Activated T-cell treated with anti-CD3 and anti-CD28 coated beads, Interleukin-2, amount 50 U/mL, for 72 hours (primary cell): ENCODE measurements at places on chromosomes 3 and 15.

DNA sequence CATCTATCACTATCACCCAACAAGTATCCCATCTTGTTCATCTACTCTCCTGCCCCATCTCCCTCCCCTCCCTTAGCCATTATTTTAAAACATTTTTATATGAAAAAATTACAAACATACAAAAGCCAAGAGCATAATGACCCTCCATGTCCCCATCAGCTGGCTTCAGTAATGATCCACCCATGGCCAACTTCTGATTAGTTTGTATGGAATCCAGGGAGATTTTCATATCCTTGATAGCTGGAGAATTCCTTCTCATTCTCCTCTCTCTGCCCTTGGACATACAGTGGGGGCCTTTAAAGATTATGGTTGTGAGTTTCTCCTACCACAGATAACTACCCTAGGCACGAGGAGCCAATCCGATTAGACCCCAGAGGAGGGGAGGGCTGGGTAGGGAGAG is 40.2 kb downstream of the IRAK2 start:
- DNase-seq, result no peak

- no peak for DNase-seq
These were observed 180.2 kb upstream of the CHL1 start for GRCh38 chr3:16366-16765.

- peak; percentile 63 for DNase-seq
These were observed 10.7 kb upstream of the SPTBN5 start for GRCh38 chr15:41904541-41905005.

- DNase-seq, result peak; percentile 87
These were observed at the start of gene MRPL3 for GRCh38 chr3:131502530-131503319. Gene MRPL3 (minus strand): TSS chr3:131502971. CDS start chr3:131502821, 150 bp downstream.

- no peak for DNase-seq
These were observed 234.6 kb upstream of the BHLHE40 start for GRCh38 chr3:4744405-4745234.

- peak; percentile 2 for DNase-seq
These were observed at the start of gene MME for GRCh38 chr3:155079746-155080487. Gene MME (plus strand): TSS chr3:155080319. CDS start chr3:155084168, 3,849 bp downstream.

DNA sequence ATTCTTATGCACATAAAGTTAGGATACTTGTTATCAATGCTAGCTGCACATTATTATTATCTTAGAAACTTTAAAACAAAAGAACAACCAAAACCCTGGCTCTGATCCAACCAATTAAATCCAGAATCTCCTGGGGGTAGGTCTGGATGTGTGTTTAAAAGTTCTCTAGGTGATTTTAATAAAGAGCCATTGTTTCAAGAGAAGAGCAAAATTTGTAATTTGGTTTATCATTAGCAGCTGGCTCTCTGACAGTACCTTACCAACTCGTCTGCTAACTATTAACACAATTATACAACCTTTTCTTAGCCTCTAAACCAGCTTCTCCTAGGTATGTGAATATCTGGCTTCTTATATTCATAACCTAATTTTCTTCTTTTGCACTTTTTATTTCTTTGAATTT is 68.9 kb downstream of the IFT80 start:
- no peak for DNase-seq

GRCh38 chr3:14959359-14959943 is 12.1 kb downstream of the NR2C2 start:
- no peak for DNase-seq

DNA sequence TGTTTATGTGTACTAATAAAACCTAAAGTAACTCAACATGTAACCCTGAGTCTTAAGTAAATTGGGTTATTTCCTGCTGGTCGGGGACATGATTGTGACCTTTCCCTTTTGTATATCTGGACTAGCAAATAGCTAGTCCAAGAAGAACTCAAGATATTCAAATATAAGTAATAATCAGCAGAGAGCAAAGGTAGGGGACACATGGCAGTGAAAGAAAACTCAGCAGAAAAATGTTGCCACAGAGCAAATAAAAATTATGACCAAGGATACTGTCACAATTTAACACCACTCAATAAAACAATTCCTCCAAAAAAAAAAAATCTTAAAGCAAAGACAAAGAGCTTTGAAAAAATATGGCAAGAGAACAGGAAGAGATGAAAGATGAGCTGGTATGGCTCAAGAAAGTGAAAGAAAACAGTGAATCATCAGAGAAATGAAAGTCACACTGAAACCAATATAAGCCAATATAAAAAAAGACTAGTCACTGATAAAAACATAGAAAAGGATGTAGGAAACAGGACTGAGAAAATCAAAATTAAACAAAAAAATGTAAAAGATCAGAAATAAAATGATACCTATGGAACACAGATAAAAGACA is 43.4 kb downstream of the HLTF start:
- no peak for DNase-seq

- DNase-seq, result no peak
These were observed 651 bp downstream of the MTMR14 start for GRCh38 chr3:9649791-9650521.

DNA sequence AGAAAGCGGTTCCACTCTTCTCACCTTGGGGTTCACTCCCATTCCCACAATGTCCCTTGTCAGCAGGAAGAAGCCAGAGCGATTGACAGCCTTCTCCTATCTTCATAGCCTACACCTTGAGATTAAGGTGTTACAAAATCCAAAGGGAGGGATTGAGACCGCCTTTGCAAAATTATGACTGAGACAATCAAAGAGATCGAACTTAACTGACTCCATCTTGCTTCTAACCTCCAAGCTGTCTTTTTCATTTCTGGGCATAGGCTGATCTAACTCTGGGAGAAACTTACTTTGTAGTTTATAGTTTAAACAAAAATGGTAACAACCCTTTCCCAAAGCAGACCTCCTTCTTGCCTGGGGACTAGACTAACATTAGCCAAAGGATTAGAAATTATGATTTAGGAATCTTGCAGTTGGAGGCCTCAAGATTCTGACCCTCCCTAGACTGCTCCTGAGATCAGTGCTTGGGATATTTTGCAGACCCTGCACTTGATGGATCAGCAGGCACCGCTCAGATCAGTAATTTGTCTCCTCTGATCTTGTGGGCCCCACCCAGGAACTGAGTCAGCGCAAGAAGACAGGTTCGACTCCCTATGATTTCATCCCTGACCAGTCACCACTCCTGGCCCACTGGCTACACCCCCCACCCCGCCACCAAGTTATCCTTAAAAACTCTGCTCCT is 40.0 kb downstream of the PAQR5 start:
- DNase-seq, result no peak

DNA sequence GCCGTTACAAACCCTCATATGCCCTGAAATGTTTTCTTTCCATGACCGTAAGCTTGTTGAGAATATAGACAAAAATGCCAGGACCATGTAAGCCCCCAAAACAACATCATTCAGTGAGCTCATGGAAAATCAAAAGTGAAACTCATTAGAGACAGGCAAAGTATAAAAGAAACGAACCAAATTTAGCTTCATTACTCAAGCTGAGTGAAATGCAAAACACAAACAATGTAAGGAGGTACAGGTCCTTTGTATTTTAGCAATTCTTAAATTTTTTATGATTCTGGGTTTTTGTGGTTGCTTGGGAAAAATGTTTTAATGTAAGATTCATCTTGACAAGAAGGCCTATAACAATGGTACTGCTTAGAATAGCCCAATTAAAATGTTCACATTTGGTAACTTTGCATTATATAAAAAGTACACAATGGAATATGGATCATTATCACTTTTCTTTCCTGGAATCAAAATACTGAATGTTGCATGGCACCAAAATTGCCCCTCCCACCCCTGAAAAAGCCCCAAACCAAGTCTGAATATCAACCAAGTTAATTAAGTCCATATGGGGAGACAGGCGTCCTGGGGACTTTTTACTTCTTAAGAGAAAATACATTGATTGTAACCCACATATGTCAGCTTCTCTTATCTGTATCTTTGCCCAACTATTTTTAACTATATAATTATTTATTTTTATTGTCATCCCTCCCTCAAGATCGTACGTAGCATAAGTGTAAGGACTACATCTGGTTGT is 247.7 kb upstream of the CDIN1 start:
- no peak for DNase-seq

GRCh38 chr15:38414357-38414756 is 39.6 kb upstream of the FAM98B start:
- no peak for DNase-seq

DNA sequence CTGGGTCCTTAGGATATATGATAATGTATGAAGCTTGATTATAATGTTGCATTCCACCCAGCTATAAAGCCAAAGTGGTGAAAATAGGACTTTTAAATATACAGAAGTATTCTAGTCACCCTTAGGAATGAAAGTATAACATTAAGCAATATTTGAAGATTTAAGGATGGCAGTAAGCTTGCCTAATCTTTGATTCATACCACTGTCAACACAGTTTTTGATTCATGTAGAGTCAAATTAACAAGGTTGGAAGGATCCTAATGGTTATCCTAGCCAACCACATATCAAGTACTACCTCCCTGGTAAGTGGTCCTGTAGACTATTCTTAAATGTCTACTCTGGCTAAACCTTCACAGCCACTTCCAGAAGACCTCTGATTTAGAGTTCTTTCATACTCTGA is 18.6 kb downstream of the ARIH1 start:
- no peak for DNase-seq

DNA sequence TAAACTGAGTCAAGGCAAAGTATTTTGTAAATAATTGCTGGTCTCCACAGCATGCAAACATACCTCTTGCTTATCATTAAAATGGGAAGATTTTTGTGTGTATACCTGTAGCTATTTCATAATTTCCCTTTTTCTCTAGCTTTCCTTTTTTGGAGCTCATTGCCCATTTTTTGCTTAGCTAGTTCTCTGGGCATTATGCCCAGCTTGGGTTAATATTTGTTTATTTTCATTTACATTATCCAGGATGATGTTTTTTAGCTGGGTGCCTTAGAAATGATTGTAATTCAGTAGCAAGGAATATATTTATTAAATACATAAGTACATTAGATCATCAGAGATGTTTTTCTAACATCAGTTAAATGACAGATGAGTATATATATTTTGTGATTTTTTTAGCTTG is 1271.7 kb upstream of the GBE1 start:
- DNase-seq, result no peak

GRCh38 chr15:82124331-82125263 is 78.8 kb upstream of the MEX3B start:
- DNase-seq, result no peak

DNA sequence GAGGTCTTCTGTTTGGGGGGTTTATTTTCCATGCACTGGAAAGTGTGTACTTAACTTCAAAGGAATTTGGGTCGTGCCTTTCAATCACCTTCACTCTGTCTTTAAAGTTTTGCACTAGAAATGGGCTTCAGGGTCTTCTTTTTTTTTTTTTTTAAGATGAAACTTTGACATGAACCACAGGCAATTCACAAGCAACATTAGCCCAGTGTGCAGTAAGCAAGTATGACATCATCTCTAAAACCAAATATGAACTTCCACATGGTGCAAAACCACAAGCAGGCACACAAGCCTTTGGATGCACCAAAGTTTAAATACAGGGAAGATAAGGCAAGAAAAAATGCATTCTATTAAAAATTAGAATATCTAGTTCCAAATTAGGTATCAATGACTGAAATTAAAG is 381.9 kb downstream of the ERC2 start:
- DNase-seq, result no peak

DNA sequence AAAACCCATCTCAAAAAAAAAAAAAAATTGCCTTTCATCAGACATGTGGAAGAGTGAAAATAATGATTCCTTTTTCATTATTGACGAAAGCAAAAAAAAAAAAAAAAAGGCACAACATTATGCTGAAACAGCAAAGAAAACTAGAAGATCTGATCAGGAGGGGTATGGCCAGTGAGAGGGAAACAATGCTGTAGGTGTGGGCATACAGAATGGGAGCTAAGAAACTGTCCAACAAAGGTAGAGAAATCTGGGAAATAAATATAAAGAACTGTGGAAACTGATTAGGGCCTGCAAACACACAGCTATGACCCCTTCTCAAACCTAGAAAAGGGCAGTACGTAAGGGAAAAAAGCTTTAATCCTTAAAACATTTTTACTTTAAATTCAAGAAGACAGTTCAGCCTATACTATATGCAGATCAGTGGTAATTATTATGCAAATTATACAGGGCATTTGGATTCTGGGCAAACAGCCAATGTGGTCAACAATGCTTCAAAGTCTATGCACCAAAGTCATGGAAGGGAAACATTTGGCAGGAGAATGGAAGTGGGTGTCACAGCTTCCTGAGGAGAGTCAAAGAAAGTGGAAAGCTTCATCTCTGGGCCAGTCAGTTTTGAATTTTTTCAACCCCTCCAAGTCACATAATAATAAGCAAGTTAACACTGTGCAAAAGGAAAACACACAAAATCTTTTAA is 68.3 kb upstream of the SLC12A8 start:
- DNase-seq, result no peak

DNA sequence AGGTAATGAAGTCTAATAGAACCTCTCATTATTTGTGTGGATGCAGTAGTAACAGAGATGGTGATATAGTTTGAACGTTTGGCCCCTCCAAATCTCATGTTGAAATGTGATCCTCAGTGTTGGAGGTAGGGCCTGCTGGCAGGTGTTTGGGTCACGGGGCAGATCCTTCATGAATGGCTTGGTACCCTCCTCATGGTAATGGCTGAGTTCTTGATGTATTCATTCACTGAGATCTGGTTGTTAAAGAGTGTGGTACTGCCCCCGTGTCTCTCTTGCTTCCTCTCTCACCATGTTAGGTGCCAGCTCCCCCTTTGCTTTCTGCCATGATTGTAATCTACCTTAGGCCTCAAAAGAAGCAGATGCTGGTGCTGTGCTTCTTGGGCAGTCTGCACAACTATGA is 606.8 kb downstream of the UNC13C start:
- no peak for DNase-seq

DNA sequence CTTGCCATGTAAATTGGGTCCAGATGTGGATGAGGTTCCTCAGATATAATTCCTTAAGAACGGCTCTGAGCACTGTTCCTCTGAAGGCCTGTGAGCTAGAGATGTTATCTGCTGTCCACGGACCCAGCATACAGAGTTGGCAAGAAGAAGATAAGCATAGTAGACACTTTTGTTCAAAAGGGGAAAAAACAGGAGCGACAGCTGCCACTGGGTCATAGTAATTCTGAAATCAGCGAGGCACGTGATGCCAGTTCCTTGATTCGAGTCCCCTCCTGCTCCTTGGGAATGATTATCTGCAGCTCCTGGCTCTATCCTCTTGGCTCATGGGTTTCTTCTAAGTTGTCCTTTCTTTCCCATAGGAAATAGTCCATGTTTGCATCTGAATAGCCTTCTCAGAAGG is 2.5 kb upstream of the RAB7A start:
- DNase-seq, result no peak

DNA sequence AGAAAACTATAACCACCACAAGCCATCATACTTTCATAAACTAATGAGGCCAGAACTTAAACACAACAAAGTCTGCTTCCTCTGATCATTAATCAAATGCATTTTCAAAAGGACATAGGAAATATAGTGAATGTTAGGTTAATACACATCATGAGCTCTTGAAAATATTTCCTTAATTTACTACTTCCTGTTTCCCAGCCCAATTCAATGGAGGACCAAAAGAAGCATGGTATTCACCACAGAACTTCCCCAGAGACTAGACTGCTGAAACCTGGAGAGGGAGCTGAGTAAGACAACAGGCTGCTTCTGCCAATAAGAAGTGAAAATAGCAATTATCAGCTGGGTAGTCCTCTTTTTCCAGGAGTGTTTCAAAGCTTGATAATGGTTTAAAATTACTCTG is 250.3 kb downstream of the ULK4 start:
- DNase-seq, result no peak

- DNase-seq, result no peak
These were observed 35.6 kb downstream of the AMOTL2 start for GRCh38 chr3:134338516-134339261.
